ENCODE measurements at places on chromosomes 7 and 10. TPM values are rescaled to one million over a fixed set of nuclear protein-coding genes. Genes with fewer than 3 reads are reported as not detected.
A peak's percentile ranks its signal among the peaks of the same experiment; 100 is the strongest.

DNA sequence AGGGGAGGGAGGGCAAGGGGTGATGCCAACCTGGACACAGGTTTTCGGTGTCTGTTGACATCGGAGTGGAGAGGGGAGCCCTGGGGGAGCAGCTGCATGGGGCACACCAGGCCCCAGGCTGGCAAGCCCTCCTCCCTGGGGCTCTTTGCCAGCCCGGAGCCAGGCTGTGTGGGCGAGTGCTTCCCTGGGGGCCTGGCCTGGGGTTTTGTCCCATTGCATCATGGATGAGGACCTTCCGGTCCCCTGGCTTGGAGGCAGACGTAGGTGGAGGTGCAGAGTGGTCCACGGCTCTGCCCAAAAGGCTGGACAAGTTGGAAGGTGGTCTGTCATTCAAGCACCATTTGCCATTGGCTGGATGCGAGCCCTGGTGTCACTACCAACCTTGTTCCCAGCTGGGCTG is 34.8 kb downstream of the ZMIZ1 start:
- no peak for DNase-seq

HABP2 gene
- 0.13 TPM for total RNA-seq

DNA sequence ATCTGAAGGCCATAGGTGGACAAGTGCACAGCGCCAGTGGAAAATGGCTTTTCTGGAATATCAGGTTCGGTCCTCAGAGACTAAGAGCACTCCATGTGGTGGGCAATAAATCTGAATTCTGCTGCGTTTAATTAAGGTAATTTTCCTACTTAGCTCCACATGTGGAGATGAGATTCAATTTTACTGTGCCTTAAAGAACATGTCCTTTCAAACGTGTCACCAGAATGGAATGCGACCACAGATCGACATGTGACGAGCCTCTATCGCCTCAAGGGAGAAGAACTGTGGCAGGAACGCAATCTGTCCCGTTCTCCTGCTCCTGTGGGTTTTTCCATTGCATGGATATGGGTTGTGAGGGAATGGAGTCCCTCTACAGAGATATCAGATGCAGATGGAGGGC is 205.3 kb upstream of the ZNF32 start:
- peak; percentile 30 for DNase-seq

DNA sequence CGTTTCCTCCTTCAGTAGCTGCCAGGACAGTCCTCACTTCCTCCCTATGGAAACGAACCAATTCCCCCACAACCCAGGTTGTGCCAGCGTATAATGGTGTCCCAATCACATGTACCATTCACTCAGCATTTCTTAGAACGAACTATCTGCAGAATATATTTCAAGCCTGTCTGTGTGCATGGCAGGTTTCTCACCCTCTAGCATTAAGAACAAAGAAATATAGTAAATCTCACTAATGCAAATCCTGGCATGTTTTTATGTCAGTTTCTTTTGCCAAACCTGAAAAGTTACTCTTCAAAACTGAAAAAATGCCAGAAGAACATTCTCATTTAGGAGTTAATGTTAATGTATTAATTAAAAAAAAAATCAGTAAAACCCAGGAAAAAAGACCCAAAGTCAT is 405.9 kb upstream of the KLF6 start:
- DNase-seq: no peak

CCDC146 gene
- total RNA-seq: 1.2 TPM

DNA sequence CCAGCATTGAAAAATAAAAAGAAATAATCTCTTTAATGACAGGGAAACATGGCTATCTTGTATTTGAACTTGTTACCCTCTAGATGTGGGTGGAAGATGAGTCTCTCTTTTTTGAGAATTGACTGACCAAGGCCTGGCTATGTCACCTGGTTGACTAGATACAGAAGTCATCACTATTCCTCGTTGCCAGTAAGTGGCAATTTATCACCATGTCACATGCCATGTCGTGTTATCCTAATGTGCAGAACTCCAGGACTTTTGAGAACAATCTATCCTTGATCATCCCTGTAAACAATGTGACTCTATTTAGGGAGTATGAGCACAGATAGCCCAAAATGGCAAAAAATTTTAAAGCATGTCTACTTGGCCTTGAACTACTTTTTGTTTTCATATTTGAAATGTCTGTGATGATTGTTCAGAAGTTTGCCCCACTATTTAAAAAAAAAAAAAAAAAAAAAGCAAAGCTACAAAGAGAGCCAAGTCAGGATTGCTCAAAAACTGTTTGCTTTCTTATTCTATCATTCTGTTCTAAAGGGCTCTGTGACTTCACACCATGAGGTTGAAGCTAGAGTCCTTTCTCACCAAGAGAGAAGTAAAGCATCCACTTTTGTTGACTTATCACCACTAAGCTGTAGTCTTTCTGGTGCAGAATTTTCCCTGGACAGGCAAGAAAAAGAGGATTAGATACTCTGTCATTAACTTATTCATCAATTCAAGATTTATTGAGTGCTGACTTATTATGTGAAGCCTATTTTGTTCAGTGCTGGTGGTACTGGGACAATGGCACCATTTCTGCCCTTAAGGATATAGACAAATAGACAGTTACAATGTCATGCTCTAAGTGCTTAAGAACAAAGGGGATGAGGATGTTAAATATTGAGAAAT is 10.4 kb upstream of the WIPF3 start:
- no peak for DNase-seq

DNA sequence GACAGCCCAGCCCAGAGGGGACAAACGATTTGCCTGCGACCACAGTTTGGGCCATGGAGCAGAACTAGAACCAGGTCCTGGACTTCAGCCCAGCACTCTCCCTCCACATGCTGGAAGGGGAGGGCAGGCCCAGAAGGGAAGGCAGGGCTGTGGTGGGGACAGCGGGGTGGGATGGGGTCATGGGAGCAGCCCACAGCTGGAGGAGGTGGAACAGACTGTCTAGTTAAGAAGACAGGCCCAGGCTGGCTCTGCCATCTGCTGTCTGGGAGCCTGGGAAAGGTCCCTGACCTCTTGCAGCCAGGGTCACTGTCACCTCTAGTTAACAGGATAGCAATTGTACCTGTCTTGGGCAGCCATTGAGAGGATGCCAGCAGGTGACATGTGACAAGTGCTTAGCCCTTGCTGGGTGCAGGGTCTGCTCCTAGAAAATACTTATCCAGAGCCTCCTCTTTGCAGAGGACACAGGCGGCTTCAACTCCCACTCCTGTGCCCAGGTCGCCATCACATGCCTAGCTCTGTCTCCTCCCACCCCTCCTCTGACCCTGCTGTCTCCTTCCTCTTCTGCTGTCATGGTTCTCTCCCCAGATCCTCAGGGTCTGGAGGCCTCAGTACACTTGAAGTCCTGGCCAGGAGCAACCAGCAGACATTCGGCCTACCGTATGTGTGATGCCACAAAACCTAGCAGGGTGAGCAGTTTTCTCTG is 37.0 kb upstream of the CHST15 start:
- DNase-seq: no peak

Data from HepG2 (cell line).